MCF 10A (cell line): ENCODE measurements at places on chromosomes 3 and 15.

GRCh38 chr15:59543721-59544547 is 67.6 kb upstream of the GCNT3 start:
- DNase-seq, result no peak

GRCh38 chr3:170154569-170155143 is 26.9 kb downstream of the PHC3 start:
- no peak for DNase-seq

GRCh38 chr3:87333393-87333892 is 57.1 kb upstream of the POU1F1 start:
- peak; percentile 89 for DNase-seq

DNA sequence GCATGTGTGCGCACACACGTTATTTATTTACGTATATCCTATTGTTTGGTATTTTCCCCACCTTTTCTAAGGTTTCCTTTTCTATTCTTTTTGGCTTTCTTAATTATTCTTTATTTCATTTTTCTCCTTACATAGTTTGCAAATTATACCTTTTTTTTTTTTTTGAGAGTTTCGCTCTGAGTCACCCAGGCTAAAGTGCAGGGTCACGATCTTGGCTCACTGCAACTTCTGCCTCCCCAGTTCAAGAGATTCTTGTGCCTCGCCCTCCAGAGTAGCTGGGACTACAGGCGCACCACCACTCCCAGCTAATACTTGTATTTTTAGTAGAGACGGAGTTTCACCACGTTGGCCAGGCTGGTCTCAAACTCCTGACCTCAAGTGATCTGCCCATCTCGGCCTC is 20.0 kb upstream of the CILP start:
- no peak for DNase-seq

DNA sequence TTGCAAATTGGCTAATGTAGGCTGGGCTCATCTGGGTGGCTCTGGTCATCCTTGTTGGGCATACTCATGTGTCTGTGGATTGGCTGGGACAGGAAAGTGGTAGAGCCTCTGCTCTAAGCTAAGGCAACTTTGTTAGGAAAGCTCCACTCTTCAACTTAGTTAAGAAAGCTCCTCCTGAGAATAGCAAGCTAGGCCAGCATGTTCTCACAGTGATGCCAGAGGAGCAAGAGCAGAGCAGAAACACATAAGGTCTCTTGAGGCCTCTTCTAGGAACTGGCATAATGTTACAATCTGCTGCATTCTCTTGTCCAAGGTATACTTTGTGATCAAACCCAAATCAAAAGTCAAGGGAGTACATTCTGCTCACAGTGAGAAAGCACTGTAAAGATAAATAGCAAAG is 158.6 kb upstream of the RORA start:
- DNase-seq, result no peak

GRCh38 chr15:78192826-78193594 is 41.4 kb downstream of the ACSBG1 start:
- no peak for DNase-seq

- peak; percentile 33 for DNase-seq
These were observed 1.5 kb upstream of the SLC35G2 start for GRCh38 chr3:136817448-136817847.

DNA sequence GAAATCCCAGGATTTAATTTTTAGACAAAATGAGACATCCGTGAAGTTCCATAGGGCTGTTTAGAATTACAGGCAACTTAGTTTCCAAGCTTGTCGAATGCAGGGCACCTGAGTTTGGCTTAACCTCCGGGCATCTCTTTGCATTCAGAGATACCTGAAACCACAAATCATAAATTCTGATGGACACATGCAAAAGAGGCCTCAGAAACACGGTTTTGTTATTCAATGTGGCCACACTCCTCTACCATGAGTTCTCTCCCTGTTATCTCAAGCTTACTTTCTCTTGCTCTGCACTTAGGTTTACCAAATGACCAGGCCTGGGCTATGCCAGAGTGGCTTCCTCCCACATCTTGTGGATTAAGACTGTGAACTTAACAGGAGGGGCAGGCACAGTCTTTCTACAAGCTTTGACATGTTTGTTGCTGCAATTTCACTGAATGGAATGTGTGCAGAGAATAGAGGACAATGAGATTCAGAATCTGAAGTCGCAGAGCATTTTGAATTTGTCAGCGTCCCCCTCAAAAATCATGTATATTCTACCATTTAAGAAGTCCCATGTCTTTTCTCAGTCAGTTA is 137.7 kb downstream of the TPRG1 start:
- DNase-seq, result peak; percentile 81

- DNase-seq, result no peak
These were observed 13.1 kb upstream of the PRKCD start for GRCh38 chr3:53147903-53148400.

DNA sequence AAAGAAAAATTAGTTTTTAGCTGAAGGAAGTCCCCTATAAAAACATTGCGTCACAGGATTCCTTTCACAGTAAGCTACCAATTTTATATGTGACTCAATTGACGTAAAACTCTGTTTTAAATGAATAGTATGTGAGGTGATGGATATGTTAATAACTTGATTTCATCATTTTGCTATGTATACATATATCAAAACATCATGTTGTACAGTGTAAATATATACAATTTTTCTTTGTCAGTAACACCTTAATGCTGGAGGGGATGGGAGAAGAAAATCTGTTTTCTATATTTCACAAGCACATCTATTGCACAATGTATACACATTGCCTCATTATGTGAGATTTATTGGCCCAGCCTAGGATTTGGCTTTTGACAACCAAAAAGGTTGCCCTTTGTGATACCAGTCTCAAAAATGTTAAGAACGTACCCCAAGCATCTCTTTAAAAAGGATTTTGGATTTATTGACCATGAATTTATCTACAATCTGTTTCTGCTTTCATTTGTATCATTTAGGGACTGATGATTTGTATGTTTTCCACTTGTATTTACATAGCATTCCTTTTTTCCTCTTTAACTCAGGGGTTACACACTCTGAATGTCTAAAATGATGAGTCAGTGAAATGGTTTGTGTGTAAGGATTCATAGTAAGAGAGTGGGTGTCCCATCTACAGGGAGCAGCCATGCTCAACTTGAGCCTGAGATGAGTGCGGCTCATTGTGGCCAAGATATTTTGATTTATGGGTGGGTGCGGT is 62.6 kb downstream of the CRTC3 start:
- DNase-seq, result peak; percentile 85

DNA sequence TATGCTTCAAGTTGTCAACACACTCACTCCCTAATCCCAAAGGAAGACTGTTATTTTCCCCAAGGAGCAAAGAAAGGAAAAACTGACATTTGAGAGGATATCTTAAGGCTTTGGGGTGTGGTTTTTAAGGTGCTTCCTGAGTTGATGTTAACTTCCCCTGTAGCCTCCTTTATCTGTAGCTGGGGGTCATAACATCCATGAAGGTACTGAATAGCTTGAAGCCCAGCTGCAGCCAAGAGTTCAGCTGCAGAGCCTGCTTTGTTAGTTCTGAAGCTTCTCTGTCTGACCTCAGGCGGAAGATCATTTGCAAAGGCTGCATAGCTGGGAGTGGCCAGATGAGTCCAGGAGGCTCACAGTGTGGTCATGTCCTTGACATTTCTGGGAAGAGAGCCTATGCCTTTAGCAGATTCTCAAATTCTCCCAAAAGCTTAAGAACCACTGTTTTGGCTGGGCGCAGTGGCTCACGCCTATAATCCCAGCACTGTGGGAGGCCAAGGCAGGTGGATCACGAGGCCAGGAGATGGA is 165.4 kb downstream of the SV2B start:
- no peak for DNase-seq
